NCI-H1048 (cell line): ENCODE measurements at places on chromosomes 5 and 9.

GRCh38 chr5:1004461-1005248, 3.9 kb upstream of the NKD2 start:
- DNase-seq: no peak

GRCh38 chr9:93808115-93809029, 146.8 kb downstream of the BARX1 start:
- DNase-seq: no peak

GRCh38 chr9:100670719-100671118, 92.8 kb downstream of the CAVIN4 start:
- DNase-seq: no peak

DNA sequence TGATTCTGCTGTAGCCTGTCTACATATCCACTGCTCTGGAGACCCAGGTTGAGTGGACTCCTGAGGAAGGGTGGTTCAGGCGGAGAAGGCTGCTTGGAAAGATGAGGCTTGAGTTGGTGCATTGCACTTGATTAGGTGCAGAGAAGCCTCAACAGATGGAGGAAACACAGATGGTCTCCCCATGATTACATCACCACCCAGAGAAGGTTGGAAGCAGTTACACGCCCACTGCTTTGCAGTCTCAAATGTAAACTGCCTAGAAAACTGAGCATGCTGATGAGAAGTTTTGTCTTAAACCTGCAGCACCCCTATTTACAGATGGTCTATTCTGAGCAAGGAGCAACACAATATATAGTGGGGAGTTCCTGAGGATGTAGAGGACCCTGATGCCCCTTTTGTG, 266.6 kb downstream of the PIK3R1 start:
- DNase-seq: no peak

DNA sequence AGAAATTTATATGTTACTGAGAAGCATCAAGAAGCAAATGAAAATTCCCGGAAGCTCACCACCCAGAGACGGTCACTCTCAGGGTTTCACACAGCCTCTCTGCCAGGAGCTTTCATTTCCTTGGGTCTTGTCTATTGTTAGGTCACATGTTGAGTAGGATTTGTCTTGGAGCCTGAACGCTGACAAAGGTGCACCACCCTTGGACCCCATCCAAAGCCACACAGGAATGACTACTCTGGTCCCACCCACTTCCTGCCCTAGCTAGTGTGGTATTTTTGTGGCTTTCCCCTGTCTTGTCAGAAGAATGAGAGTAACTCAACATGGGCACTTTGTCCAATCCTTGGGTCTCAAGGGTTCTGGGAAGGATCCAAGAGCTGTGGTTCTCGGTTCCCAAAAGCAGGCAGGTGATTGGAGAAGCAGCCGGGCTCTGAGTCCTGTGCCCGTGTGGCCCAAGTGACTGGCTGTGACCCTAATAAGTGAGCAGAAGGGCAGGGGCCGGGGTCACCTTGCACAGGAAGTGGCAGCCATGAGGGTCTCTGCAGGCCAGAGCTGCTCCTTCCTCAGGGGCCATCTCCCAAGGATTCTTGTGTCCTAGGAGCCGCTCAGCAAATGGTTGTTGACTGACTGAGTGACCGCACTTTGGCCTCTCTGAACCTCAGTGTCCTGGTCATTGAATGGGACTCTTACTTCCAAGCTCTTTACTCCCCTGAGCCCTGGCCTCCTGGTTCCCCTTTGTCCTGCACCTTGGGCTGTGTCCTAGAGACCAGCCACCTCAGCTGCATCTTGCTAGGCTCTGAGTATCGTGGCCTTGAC, 6.9 kb downstream of the FGD3 start:
- no peak for DNase-seq

GRCh38 chr5:122358372-122358979, 46.4 kb downstream of the SNCAIP start:
- no peak for DNase-seq

- no peak for DNase-seq
Measured at GRCh38 chr5:173883347-173883924, 4.7 kb upstream of the CPEB4 start.

- DNase-seq: no peak
Measured at GRCh38 chr5:74127381-74128320, 501.7 kb downstream of the ARHGEF28 start.

GRCh38 chr5:67875601-67876000, 340.0 kb upstream of the PIK3R1 start:
- no peak for DNase-seq

DNA sequence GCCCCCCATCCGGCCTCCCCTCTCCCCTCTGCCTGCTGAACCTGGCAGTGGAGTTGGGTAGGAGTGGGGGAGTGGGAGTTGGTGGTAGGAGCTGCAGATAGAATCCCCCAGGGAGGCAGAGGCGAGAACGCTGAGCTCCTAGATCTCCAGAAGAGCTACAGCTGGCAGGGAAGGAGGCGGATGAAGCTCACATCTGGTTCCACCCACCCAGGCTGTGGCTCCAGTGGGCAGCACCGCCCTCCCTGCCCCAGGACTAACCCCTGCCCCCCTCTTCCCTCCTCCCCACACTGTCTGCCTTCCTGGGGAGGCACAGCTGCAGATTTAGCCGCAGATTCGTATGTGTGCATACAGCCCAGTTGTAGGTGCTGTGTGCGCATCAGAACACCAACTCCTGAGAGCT, 34.2 kb downstream of the C9orf50 start:
- no peak for DNase-seq

DNA sequence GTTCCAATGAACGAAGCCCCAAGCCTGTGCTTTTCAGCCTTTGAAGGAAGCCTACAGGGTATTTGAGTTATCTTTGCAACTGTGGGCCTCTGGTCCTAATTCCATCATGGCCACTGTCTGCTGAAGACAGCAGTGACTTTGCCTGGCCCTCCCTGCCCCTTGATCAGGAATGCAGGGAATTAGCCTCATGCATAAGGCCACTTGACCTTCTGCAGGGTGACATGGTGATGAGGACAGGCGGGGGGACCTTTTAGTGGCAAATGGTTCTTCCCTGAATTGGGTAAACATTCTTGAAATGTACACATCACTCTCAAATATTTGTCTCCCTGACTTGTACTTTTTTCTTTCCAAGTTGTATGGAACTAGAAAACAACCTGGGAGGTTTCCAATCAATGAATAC, 25.2 kb upstream of the XPA start:
- DNase-seq: no peak

- DNase-seq: no peak
Measured at GRCh38 chr9:129131300-129132145, 20.3 kb downstream of the PTPA start.

- no peak for DNase-seq
Measured at GRCh38 chr9:19146441-19147024, 19.2 kb upstream of the PLIN2 start.

DNA sequence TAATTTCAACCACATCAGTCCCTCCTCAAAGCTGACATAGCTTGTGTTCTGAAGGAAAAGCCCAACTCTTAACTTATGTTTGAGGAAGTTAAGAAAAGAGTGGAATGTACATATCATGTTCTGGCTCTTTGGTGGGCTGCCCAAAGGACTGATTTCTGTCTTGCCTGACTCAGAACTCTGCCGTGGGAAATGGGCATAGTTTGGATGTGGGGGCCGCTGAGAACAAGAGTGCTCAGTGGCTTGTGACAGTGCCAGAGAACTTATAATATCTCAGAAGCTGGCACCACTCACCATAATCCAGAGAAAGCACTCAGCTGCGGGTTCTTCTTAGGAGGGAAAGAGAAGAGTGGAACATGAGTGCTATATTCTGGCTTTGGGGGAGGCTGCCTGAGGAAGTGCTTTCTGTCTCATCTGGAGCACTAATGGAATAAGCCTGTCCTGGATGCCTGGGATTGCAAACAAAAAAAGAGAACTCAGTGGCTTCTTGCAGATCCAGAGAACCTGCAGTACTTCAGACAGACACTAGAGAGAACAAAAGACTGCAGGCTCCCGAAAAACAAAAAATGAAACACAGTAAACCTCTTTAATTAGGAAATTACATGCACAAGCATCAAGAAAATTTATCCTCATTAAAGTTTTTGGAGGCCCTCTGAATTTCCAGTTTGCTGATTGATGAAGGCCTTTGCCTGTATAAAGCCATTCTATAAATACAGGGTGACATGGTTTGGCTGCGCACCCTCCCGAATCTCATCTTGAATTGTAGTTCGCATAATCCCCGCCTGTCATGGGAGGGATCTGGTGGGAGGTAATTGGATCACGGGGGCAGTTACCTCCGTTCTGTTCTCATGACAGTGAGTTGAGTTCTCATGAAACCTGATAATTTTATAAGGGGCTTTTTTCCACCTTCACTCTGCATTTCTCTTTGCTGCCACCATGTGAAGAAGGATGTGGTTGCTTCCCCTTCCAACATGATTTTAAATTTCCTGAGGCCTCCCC, 207.0 kb downstream of the DMAC1 start:
- no peak for DNase-seq

DNA sequence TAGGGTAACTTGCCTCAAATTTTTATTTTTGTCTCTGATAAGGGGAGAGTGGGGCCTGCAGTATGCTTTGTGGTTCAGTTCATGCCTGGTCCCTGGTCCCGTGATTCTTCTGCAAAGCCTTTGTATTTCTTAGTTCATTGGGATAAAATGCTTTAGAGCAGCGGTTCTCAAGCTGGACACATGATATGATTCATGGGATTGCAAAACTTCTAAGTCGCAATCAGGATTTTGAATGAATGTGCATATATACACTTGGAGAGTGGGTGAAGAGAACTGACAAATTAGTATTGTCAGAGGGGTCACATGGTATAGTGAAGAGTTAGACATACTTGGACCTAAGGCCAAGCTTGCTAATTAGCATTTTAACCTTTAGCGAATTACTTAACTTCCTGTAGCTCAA, 265.4 kb upstream of the KLF9 start:
- DNase-seq: no peak

DNA sequence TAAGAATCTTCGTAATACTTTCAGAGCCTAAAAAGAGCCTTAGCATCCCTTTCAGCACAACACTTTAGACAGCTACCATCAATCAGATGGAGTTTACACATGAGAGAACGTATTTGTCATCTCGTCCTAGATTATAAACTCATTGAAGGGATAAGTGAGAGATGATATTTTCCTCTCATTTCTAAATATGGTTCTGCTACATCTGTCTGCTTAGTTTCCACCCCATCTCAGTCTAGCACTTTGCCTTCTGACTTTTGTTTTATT, 208.4 kb upstream of the CD180 start:
- no peak for DNase-seq

- DNase-seq: no peak
Measured at GRCh38 chr9:98491828-98492227, 216.9 kb downstream of the GABBR2 start.

- DNase-seq: no peak
Measured at GRCh38 chr5:78563621-78564020, 85.0 kb downstream of the LHFPL2 start.

- DNase-seq: no peak
Measured at GRCh38 chr9:495739-496138, 281.1 kb downstream of the DOCK8 start.

DNA sequence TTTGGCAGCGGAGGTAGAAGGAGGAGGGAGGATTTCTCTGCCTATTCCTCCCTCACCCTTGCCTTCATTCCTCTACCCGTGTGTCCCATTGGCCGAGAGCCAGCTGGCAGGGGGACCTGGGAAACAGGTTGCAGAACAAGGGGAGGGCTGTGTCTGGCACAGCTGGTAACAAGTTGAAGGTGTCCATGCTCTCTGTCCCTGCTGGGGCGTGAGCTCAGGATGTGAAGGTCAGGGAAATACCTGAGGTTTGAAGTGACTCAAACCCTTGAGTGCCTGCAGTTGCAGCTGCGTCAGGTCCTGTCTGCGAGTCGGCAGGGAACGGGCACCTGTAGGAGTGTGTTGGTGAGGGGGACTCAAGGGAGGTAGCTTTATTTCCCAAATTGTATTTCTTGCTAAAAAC, 16.2 kb downstream of the MIGA2 start:
- no peak for DNase-seq

DNA sequence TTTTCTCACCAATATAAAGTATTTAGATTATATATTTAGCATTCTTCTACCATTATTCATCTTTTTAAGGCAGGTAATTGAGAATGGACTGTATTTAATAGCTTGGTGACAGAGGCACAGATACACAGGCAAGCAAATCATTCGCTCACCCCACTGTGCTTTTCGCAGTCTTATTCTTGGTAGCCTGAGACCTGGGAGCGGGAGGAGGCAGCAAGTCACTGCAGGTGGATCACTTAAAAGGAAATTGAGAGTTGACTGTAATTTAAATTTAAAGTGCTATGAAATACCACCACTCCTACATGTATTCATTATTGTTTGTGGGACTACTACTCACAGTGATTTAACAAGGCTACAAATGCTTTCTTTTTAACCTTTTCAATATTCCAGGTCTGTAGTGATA, 9.7 kb downstream of the RICTOR start:
- DNase-seq: no peak

DNA sequence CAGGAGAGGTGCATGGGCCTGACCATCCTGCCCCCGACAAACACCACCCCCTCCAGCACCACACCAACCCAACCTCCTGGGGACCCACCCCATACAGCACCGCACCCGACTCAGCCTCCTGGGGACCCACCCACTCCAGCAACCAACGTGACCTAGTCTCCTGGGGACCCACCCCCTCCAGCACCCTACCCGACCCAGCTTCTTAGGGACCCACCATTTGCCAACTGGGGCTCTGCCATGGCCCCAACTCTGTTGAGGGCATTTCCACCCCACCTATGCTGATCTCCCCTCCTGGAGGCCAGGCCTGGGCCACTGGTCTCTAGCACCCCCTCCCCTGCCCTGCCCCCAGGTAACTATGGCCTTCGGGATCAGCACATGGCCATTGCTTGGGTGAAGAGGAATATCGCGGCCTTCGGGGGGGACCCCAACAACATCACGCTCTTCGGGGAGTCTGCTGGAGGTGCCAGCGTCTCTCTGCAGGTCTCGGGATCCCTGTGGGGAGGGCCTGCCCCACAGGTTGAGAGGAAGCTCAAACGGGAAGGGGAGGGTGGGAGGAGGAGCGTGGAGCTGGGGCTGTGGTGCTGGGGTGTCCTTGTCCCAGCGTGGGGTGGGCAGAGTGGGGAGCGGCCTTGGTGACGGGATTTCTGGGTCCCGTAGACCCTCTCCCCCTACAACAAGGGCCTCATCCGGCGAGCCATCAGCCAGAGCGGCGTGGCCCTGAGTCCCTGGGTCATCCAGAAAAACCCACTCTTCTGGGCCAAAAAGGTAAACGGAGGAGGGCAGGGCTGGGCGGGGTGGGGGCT, 4.6 kb downstream of the CEL start:
- DNase-seq: no peak

DNA sequence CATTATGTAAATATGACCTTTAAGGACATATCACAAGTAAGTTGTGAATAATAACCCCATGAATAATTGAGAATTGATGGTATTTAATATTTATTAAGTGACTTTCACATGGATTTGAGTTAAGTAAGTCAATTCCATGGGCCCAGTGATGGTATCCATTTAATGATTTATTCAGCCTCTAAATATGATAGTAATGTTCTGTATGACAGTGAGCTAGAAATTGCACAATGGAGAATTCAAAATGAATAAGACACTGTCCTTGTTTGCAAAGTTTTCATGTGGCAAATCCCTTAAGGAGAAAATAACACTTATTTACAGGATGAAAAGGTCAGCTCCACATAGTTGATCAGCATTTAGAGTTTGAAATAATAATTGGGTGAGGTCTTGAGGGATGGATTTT, 160.7 kb downstream of the PDE4D start:
- DNase-seq: no peak
